ENCODE measurements at places on chromosomes 13 and 19.

- no peak for DNase-seq
Observed at GRCh38 chr13:95480131-95480545, 72.4 kb upstream of the CLDN10 start.

DNA sequence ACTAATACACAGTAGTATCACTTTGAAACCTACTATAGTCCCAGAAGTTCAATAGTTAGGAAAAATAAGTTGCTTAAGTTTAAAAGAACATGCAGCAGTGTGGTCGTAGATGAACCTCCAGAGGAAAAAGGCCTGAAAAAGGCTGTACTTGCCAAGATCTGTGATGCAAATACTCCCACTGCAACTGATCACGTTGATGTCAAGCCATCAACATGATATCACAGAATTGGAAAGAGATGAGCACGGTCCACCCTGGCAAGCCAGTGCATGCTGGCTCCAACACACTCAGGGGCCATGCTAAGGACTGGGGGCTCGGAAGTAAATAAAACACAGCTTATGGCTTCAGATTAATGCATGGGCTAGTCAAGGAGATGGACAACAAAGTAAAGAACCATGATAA lies 71.8 kb upstream of the LRCH1 start:
- no peak for DNase-seq

GRCh38 chr19:44822177-44822576 lies 13.3 kb downstream of the BCAM start:
- DNase-seq: no peak

DNA sequence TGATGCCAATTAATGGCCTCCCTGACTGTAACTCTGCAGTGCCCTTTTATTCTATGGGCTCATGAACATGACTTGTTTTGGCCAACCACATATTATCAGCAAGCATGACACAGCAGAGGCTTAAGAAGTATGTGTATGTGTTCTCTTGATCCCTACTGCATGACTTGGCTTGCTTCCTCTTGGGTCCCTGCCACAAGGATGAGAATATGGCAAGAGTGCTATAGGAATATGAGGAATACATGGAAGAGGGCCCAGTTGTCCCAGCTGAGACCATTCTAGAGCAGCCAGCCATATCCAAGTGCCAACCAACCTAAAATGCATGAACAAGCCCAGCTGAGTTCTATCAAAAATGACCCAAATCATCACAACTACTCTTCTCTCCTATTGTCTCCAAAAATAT lies 576.7 kb upstream of the PCDH9 start:
- no peak for DNase-seq

GRCh38 chr19:30587869-30588268 lies 215.7 kb downstream of the ZNF536 start:
- no peak for DNase-seq

DNA sequence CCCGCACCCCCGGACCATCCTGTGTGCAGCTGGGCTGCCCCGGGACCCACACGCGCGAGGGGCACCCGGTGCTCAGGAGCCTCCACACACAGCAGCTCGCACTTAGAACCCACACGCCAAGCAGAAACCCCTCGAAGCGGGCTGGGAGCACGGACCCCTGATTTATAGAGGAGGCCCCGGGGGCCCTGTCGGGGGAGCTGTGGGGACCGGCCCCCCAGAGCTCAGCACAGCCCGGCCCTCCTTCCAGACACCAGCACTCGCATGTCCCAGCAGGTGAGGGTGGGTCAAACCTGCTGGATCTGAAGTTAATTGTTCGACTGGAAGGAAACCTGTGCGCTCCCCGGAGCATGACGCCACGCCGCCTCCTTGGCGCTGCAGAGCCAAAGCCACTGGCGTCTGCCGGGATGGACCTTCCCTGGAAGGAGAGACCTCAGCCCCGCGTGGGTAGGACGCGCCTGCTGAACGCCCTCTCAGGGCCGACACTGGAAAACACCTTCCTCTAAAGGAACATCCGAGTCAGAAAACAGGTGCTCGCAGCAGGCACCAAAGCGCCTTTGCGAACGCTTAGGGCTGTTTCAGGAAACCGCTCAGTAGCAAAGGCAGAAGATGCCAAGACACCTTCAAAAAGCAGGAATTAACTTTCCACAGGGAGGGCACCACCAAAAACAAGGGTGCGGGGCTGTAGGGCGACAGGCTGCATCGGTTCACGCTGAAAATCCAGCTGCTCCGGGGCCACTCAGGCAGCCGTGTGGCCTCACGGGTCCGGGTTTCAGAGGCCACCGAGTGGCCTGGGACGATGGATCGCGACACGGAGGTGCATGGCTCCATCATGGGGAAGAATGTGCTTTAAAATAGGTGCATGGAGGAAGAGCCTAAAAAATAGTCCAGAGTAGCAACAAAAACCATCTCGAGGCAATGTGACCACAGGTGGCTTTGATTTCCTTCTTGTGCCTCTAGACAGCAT lies 37.8 kb upstream of the GRTP1 start:
- no peak for DNase-seq

DNA sequence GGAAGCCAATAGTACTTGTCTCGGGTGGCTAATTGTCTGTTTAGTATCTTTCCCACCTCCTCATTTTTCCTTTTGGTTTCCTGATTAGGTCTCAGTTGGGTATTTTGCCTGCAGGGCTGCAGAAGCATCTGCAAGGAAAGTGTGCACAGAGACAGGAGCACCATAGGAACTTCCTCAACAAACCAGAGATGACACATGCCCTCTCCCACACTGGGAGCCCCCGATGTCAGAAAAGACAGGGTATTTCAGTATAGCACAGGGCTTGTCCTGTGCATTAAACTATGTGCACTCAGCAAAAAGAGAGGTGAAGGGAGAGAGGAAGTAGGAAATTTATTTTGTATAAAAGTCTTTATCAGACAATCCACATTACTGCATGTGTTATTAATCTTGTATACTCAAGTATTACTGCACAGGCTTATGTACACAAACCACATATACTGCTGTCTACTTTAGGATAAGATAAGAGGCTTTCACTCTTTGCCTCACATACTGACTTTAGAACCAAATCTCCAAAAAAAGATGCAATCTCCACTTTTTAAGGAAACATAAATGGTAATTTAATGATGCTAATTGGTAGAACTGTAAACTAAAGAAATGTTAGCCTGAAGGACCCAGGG lies 501.0 kb downstream of the FOXO1 start:
- no peak for DNase-seq

DNA sequence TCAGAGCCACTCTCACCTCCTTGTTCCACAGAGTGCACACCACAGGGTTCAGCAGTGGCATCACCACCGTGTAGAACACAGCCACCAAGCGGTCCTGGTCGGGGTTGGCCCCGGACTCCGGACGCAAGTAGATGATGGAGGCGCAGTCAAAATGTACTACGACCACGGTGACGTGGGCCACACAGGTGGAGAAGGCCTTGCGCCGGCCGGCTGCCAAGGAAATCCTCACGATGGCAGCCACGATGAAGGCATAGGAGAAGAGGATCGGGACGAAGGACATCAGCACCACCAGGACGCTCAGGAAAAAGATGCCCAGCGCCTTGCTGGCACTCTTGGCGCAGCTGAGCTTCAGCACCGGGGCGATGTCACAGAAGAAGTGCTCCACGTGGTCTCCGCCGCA lies 33.9 kb downstream of the SYDE1 start:
- DNase-seq: no peak

DNA sequence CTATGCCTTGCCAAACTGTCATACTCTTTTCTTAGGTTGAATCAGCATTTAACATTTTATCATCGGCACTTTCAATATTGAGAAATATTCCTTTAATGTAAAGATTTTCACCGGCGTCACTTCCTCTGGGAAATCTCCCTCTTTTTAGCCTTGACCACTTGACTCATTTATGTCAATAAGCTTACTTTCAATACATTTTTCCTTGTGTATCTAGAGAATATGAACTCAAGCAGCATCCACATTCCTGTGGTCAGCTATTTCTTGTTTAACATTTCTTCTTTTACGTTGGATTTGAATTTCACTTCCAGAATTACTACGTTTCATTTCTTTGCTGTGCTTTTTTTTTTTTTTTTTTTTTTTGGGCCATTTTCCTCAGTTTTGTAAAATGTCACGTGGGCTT lies 271.2 kb upstream of the HTR2A start:
- DNase-seq: no peak

- DNase-seq: no peak
Observed at GRCh38 chr13:71360041-71360440, 507.0 kb downstream of the DACH1 start.

GRCh38 chr19:33950091-33950750 lies 153.6 kb downstream of the KCTD15 start:
- DNase-seq: no peak

GRCh38 chr13:82116422-82116989 lies 1765.8 kb downstream of the SLITRK1 start:
- no peak for DNase-seq

DNA sequence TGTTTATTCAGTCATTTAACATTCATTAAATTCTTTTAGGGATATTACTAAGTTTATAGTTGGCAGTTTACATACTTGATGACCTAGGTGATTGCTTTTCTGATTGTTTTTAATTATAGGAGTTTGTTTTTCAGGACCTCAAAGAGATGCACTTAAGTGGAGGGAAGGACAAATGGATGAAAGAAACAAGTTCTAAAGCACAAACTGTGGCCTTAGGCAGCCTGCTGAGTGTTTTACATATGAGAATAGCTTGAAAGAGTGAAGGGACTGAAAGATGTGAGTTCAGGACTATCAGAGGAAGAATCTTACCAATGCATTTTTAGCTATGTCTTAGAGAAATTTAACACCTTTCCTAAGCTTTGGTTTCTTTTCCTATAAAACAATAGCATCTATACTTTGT lies 402.6 kb downstream of the KLF12 start:
- no peak for DNase-seq

- no peak for DNase-seq
Observed at GRCh38 chr19:4639531-4640246, 373 bp downstream of the TNFAIP8L1 start.
